ENCODE measurements at places on chromosomes 12 and 14.
A peak's percentile ranks its signal among the peaks of the same experiment; 100 is the strongest.

GRCh38 chr12:46214668-46215436 lies 54.0 kb downstream of the SLC38A1 start:
- peak; percentile 96 for DNase-seq

DNA sequence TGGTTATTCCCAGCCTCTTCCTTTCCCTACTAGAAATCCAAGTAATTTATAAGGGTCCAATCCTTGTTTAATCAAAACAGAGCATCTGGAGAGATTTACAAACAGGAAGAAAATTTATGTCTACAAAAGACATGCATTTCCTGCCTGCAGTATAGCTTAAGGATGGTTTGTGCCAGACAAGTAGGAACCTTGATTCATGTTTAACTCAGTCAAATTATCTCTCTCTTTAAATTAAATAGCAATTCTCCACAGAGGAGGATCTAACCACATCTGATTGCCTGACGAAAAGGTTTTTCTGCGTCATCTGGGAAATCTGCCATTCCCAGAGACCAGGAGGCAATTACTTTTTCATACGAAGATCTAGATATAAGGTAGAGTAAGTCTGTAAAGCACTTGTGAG lies 105.2 kb downstream of the ZFC3H1 start:
- DNase-seq, result no peak

- DNase-seq, result no peak
Observed at GRCh38 chr12:99810718-99811593, 163.4 kb downstream of the GARIN6 start.

DNA sequence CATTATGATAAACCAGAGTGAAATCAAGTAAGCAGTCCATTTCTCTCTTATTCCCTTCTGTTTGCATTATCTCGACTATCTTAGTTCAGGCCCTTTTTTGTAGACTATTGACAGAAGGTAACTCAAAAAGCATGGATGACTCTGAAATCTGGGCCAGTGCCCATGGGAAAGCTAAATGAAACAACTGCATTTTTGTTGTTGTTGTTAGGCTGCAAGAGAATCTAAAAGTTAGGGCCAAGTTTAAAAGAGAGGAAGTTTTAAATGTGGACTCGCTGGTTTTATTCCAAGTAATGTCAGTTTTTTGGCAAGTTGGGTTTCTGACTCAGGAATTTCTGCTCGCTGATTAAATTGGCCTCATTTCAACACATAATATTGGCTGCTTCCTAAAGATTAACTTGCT lies 201.1 kb downstream of the PIK3C2G start:
- no peak for DNase-seq

DNA sequence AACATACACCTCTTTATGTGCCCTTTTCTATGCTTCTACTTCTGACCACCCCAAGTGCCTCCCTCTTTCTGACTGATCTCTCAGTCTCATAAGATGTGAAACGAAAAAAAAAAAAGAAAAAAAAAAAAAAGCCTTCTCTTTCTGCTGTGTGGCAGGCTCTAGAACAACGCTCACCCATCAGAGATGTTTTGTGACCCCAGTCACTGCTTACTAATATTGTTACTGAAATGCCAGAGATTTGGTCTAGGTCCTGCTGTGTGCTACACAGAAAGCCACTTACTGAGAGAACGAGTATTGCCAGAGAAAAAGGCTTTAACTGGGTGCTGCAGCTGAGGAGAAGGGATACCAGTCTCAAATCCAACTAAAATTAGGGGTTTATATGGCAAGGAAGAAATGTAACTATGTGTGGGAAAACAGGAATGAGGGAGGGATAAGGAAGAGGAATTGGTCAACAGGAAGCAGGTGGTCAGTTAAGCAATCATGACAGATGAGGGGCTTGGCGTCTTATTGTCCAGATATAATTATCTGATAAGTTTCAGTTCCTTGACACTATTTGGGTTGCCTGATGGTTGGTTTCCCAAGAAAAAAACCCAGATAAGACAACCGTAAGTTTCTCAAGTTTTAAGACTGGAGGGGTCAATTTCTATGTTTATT lies 149.0 kb downstream of the NAV3 start:
- no peak for DNase-seq

GRCh38 chr12:3559601-3560294 lies 68.7 kb downstream of the PRMT8 start:
- DNase-seq, result no peak

DNA sequence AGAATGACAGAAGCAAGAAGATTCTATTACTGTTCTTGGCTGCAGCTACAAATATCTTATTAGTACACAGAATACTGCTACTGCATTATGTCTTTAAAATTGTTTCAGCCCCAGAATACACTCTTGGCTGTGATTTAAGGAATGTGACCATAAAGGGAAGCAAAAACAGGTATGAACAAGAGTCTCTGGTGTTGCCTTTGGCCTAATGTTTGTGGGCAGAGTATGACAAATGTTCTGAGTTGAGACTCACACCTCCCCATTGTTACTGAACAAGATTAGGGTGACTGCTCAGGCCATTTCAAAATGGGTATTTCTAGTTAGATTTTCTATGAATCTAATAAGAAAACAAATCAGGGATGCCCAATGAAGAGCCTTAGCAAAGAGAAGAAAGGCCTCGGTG lies 28.5 kb downstream of the TTC6 start:
- DNase-seq, result no peak

DNA sequence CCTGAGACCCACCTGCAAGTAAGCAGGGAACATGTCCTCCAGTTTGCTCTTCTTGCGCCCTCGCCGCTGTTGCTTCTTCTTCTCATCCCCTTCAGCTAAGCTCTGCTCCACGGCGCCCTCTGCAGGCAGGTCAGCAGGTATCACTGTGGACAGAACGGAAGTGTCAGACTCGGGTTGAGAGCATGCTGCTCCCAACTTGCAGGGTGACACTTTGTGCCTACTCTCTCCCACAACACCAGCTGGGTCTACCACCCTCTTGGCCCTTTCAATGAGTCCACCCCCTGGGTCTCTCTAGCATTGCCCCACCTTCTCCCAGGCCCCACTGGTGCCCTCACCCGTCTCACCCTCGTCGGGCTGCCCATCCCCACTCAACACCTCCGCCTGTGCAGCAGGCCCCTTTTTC lies 16.7 kb downstream of the KMT2D start:
- peak; percentile 77 for DNase-seq

- DNase-seq, result no peak
Observed at GRCh38 chr12:104495786-104496185, 39.0 kb downstream of the CHST11 start.

DNA sequence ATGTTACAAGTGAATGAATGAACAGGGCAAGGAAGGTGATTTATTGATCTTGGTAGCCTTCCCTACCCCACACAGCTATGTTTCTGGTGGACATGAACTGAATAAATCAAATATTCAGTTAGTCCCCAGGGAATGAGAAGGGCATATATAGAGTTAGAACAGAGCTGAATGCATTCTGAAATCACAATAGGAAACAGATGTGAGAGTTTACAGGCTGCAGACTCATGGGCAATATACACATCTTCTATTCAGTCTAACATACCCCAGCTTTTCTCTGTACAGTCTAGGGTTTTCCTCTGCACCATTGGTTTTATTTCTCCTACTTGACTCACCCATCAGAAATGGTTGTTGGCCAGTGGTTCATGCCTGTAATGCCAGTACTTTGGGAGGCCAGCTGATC lies 7.3 kb upstream of the STX2 start:
- no peak for DNase-seq

DNA sequence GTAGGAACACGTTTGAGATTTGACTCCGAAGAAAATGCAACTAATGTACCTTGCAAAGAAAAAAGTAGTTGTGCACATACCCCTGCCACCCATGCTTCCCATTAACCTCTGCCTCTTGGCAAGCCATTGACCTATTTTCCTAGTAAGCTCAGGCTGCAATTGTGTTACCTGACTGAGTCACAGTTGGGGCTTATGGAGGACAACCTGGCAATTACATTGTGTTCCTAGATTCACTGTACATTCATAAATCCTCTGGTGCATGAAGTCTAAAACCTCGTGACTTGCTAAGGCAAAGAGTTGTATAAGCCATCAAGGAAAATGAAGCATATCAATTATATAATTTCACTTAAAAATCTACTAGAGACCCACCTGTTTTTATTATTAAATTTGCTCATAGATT lies 62.0 kb upstream of the DUSP6 start:
- no peak for DNase-seq

- DNase-seq, result no peak
Observed at GRCh38 chr14:27427796-27428195, 830.0 kb upstream of the NOVA1 start.

DNA sequence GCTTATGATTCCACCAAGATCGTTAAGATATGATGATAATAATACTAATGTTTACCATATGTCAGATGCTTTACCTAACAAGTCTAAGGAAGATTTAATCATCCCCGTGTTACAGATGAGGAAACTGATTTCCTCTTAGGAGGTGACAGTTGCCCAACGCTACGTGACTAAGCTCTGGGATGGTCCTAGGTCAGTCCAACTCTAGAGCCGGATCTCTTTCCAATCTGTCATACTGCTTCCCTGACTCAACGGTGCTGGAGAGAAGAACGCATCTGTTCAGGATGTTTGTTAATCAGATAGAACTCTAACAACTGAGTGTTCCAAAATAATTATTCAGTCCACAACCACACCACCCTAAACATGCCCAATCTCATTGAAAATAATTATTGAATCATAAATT lies 39.8 kb downstream of the NDUFA12 start:
- no peak for DNase-seq

DNA sequence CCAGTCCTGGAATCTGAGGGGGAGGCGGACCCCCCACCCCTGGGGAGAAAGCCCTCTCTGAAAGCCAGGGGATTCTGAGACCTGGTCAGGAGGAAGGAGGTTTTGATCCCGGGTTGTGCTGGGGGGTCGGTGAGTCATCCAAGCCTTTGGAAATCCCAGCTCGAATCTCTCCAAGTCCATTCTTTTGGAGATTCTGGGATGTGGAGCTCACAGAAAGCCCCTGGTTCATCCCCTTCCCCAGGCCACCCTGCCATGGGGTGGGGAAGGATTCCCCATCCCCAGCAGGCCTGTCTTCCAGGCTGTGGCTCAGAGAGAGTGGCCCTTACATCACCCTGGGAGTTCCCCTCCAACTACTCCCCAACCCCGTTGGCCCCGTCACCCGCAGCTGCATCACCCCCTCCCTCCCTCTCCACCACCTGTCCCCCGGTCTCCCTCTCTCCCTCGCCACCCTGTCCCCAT lies 14.3 kb downstream of the EXOC3L4 start:
- no peak for DNase-seq

GRCh38 chr12:48815126-48816110 lies 2.9 kb upstream of the CACNB3 start:
- DNase-seq, result peak; percentile 19

DNA sequence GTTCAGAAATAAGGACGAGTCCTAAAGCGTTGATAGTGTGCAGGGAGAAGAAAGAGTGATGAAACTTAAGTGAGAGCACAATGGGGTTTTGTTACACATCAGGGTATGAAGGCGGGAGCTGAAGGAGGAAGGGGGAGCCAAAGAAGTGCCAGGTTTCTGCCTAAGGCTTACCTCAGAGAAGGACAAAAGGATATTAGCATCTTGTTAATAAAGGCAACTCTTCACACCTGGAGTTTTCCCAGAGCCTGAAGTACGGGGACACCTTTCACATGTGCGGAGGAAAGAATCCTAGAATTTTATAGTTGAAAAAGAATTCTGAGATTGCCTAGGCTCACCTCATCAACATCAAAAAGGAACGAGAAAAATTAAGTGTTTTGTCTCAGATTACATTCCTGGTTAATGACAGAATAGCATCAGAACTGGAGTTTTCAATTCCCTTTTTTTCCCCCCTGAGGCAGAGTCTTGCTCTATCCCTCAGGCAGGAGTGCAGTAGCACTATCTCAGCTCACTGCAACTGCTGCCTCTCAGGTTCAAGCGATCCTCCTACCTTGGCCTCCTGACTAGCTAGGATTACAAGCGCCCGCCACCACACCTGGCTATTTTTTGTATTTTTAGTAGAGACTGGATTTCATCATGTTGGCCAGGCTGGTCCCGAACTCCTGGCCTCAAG lies 2.2 kb upstream of the SAV1 start:
- no peak for DNase-seq

- DNase-seq, result no peak
Observed at GRCh38 chr12:67322580-67322979, 53.4 kb downstream of the CAND1 start.

GRCh38 chr14:26905229-26905628 lies 307.4 kb upstream of the NOVA1 start:
- DNase-seq, result no peak

GRCh38 chr14:56659964-56660551 lies 80.5 kb downstream of the TMEM260 start:
- DNase-seq, result no peak
